ENCODE measurements at places on chromosomes 13 and 19. TPM values are rescaled to one million over a fixed set of nuclear protein-coding genes. Genes with fewer than 3 reads are reported as not detected.

Gene KCNRG
- 6.4 TPM for total RNA-seq

Gene TICAM1
- total RNA-seq = 2.6 TPM

Gene C19orf73
- total RNA-seq = not detected

Gene KIR3DL1
- total RNA-seq = not detected

Gene ZNF524
- total RNA-seq = 13.2 TPM

Gene RNF225
- total RNA-seq = not detected

Gene ZNF600
- total RNA-seq = 6.5 TPM

Gene ZNF225
- total RNA-seq = 18.5 TPM

Gene ZNF418
- total RNA-seq = 5.9 TPM

Gene FXYD3
- total RNA-seq = 1.6 TPM

Gene PGLYRP2
- total RNA-seq = not detected

Gene CNN1
- total RNA-seq = 870 TPM

Gene ODAD3
- 4.4 TPM for total RNA-seq

Gene KCNN4
- 3.0 TPM for total RNA-seq

Gene ZNF44
- 29.7 TPM for total RNA-seq

Gene PRRG2
- not detected for total RNA-seq

Gene FGF9
- total RNA-seq = 1.1 TPM

Gene ZNF793
- total RNA-seq = 2.4 TPM

Gene ELL
- 4.1 TPM for total RNA-seq

Gene ITPKC
- total RNA-seq = 41.5 TPM

Gene PSG7
- not detected for total RNA-seq

Data from uterus (tissue), 4 donors.